Renal pelvis (tissue), 12 donors: ENCODE measurements at places on chromosomes 6 and 20. TPM values are rescaled to one million over a fixed set of nuclear protein-coding genes. Genes with fewer than 3 reads are reported as not detected.

LAMA4 gene
- polyA plus RNA-seq: 93.6 TPM

FHL5 gene
- 0.13 TPM for polyA plus RNA-seq

CCM2L gene
- polyA plus RNA-seq: 7.0 TPM

SPATS1 gene
- not detected for polyA plus RNA-seq

COL9A3 gene
- polyA plus RNA-seq: 13.9 TPM

FAM83B gene
- polyA plus RNA-seq: 8.2 TPM

WFDC10B gene
- not detected for polyA plus RNA-seq

HCK gene
- 2.0 TPM for polyA plus RNA-seq

GPX5 gene
- not detected for polyA plus RNA-seq

TRIM31 gene
- polyA plus RNA-seq: not detected

SMIM13 gene
- polyA plus RNA-seq: 16.6 TPM

MLIP gene
- 0.70 TPM for polyA plus RNA-seq

C6orf163 gene
- polyA plus RNA-seq: 2.4 TPM

TXLNB gene
- 1.6 TPM for polyA plus RNA-seq

SOX4 gene
- 131 TPM for polyA plus RNA-seq

- no peak for DNase-seq
Measured at GRCh38 chr6:7150381-7151064, 42.8 kb downstream of the RREB1 start.

DNA sequence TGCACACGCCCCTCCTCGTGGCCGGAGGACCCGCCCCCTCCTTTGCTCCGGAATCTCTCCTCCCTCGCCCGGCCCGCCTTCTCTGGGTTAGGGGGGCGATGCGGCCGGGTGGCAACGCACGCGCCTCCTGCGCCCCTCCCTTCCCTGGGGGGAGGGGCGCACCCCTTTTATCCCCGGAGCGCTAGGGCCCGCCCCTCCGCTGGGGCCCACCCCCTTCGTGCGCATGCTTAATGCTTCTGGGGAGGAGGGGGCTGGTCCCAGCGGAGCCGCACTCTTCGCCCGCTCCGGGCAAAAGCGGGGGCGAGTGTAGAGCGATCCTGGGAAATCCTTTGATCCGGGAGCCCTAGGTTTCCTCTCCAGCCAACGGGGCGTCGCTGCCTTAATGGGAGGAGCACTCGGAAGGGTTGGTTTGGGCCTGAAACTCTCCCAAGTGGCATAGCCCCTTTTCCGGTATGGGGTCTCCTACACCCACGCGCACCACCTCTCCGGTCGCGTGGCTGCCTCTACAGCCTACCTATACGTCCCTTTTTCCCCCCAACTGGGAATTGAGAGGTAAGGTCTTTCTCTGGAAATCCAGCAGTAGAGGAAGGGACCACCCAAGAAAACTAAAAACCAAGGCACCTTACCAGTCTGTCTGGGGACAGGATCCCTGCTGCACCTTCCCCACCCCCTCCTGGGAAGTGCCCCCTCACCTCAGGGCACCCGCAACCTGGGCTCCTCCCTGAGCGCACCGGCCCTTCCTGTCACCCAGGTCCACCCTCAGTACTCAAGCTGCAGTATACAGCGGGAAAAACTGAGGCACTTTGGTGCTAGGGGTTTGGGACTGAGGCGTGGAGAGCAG is 2.1 kb downstream of the SOX12 start:
- peak; percentile 95 for DNase-seq

DNA sequence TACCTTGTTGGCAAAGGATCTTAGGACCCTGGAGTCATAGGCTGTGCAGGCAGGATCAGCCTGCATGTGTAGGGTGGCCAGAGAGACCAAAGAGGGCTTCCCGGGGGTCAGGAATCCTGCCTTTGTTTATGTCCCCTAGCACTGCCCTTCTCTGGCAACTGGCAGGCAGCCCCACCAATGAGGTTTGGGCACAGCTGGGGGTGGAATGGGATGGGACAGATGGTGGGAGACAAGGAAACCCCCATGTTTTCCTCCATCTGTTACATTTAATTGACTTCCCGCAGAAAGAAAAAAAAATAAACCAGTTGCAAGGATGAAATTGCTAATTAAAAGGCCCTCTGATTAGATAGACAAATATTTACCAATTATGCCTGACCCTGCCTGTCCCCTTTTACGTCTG is 27.6 kb downstream of the CD40 start:
- DNase-seq: no peak

DNA sequence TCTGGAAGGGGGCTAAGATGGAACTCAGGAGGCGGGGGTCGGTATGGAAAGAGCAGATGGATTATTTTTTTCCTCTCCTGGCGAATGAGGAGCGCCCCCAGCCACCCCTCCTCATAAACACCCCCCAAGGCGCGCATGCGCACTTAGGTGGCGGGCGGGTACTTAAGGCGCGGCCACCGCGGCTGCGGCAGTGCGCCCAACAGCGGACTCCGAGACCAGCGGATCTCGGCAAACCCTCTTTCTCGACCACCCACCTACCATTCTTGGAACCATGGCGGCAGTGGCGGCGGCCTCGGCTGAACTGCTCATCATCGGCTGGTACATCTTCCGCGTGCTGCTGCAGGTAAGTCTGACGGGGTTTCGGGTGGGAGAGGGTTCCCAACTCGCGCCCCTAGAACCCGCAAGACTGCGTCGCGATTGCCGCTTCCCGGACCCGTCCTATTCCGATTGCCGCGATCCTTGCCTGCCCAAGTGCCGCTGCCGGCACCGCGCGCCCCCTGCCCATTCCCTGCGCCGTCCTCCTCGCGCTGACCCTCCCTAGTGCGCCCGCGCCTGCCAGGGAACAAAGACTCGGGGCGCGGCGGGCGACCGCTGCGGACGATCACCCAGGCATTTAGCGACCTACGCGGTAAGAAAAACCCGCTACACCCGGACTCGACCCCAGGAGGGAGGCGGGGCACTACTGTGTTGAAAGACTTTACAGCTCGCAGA is at the start of gene NNAT:
NNAT (plus strand) TSS at position 190 of the 711 bp plus-strand sequence; CDS start at position 272, 82 bp downstream.
- peak; percentile 58 for DNase-seq

GRCh38 chr6:29954272-29954671 is 11.9 kb downstream of the HLA-A start:
- no peak for DNase-seq

DNA sequence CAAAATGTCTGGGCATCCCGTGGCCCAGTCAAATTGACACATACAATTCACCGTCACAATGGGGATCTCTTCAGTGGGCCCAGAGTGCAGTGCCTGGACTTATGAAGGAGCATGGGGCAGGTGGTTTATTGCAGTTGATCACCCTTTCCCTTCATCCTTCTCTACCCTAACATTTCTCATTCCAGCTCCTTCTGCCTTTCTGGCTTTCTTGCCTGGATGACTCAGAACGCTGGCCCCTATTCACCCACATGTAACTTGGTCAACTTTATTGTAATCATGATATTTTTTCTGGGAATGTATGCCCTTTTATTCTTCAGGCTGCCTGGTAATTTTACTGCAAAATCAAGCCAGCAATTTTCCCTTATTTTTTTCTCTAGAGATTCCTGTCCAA is 179.9 kb upstream of the DTNBP1 start:
- no peak for DNase-seq

DNA sequence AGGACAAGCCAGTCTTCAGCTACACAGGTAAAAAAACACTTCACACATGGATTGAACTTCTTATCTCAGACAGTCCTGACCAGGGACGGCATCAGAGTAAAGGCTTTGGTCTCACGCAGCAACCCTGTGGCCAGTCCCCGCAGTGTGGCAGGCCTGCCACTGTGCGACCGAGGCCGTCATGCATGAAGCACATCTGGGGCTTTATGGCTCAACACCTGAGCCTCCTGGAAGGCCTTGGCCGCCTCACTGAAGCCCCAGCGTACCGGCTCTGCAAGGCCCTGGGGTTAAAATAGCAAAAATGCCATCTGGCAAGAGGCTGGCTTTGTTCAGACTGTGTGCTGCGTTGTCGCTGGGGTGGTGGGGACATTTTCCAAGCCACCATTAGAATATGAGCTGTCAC is 32.8 kb downstream of the TBC1D7 start:
- no peak for DNase-seq

DNA sequence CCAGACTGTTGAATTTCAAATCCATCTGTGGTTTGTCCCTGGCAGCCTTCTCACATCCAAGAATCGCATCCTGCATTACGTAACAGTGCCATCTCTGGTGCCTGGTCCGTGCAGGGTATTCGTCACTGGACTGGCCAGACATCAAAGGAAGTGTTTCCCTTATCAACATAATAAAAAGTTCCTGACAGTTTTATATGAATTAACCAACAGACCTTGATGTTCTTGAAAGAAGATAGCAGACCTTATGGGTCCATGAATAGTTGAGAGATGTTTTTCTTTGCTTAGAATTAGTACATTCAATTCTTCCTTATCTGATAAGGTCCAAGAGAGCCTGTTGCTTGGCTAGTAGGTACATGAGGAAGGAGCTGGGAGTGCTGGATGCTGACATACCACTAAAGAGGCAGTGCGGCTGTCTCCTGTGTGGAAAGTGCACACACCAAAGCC is 77.6 kb downstream of the PHACTR2 start:
- DNase-seq: no peak

DNA sequence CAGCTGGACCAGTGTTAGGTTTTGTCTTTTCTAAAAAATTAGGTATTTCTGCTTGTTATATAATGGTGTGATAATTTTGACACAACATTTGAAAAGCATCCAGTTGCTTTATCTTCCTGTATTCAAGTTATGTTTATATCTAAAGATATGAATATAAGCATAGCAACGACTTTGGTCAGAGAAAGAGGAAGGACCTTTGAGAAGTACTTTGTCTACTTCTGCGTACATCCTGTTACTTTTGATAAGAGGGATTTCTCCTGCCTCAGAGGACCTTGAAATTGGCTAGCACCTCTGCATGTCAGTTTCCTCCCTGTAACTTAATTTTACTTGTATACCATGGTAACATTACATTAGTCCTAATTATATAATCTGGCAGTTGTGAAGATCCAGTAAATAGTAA is 24.8 kb downstream of the PHF20 start:
- no peak for DNase-seq

- DNase-seq: no peak
Measured at GRCh38 chr6:87756858-87757257, 54.8 kb upstream of the AKIRIN2 start.

DNA sequence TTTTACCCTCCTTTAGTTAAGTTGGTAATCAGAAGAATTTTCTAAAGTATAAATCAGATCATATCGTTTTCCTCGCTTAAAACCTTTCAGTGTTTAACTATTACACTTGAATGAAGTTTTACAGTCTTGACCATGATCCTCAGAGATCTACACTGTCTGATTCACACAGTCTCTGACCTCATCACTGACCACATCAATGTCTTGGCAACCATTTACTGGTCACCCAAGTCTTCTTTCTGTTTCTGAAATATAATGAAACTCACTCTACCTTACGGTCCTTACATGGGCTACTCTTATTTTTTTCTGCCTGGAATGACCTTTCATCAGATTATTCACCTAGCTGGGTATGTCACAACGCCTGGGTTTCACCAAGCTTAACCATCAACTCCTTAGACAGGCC is 71.4 kb downstream of the ADGB start:
- DNase-seq: no peak

GRCh38 chr6:103119056-103119455 is 1725.5 kb downstream of the GRIK2 start:
- no peak for DNase-seq

GRCh38 chr20:44772636-44773035 is 27.0 kb downstream of the KCNK15 start:
- DNase-seq: no peak

DNA sequence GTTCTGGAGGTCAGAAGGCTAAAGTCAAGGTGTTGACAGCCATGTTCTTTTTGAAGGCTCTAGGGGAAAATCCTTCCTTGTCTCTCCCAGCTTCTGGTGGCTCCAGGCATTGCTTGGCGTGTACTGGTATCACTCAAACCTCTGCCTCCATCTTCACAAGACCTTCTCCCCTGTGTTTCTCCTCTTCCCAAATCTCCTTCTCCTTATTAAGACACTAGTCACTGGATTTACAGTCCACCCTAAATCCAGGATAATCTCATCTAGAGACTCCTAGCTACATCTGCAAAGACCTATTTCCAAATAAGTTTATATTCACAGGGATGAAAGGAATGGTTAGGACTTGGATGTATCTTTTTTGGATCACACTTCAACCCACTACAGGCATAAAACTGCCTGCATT is 26.0 kb upstream of the CTAGE9 start:
- DNase-seq: no peak

DNA sequence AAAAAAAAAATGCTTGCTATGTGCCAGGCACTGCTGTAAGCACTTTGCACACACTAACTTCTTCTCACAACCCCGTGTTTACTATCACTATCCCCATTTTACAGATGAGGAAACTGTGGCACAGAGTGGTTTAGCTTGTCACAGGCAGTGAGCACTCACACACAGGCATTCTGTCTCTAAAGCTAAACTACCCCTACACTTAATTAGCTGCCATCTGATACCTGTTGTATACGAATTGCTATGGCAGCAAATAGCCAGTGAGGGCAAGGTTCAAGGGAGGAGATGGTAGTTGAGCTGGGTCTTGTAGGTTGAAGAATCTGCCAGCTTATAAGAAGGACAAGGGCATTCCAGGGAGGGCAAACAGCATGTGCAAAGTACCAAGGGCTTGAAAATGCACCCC is 5.2 kb downstream of the TNNC2 start:
- no peak for DNase-seq

DNA sequence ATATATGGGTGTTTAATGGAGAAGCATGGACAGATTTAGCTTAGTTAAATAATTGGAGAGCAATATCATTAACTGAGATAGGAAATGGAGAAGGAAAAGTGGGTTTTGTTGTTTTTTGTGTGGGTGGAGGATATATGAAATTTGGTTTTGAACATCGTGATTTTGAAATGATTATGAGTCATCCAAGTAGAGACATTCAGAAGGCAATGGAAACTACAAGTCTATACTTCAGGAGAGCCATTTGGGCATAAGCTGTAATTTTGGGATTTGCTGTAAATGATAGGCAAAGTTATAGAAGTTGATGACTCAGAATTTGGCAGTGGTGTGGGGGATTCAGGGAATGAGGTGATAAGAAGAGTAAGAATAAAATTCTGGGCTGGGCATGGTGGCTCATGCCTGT is 27.4 kb upstream of the FAM135A start:
- DNase-seq: no peak

GRCh38 chr6:136786658-136787057 is 5.6 kb downstream of the MAP3K5 start:
- no peak for DNase-seq

DNA sequence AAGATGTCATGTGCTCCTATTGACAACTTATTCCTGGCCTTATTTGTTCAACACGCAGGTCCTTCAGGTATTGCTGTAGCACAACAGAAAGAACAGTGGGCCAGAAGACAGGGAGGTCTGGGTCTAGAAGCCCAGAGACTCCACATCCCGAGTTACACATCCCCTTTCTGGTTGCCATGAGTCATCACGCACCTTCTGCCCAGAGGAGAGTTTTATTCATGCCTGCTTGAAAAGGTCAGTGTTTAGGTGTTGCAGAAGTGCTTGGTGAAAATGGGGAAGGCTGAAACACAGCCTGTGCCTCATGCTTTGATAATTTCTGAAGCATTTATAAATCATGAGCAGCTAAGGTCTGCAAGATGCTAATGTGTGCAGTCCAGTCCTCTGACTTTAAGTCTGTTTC is 256.4 kb downstream of the GMPR start:
- DNase-seq: no peak

GRCh38 chr6:118897386-118897785 is 3.4 kb downstream of the ASF1A start:
- no peak for DNase-seq

GRCh38 chr20:34706912-34707784 is 3.0 kb downstream of the TP53INP2 start:
- no peak for DNase-seq
